ENCODE measurements at places on chromosomes 5 and 9.

DNA sequence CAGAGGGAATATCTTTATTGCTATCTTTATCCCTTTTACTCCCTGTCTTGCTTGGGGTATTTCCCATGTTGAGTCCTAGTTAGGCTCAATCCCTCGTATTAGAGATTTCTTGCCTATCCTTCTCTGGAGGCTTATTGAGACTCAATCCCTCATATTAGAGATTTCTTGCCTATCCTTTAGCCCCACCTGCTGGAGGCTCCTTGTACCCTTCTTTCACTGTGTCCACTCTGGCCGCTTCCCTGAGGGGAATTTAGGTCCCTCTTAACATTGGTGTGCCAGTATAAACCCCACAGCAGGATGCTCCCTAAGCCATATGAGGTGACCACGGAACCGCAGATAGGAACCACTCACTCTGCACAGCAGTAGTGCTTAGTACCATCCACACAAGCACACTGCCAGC is 110.7 kb upstream of the MAMDC2 start:
- no peak for DNase-seq

- DNase-seq: no peak
These were observed 1011.5 kb upstream of the NUDT12 start for GRCh38 chr5:104573949-104574709.

DNA sequence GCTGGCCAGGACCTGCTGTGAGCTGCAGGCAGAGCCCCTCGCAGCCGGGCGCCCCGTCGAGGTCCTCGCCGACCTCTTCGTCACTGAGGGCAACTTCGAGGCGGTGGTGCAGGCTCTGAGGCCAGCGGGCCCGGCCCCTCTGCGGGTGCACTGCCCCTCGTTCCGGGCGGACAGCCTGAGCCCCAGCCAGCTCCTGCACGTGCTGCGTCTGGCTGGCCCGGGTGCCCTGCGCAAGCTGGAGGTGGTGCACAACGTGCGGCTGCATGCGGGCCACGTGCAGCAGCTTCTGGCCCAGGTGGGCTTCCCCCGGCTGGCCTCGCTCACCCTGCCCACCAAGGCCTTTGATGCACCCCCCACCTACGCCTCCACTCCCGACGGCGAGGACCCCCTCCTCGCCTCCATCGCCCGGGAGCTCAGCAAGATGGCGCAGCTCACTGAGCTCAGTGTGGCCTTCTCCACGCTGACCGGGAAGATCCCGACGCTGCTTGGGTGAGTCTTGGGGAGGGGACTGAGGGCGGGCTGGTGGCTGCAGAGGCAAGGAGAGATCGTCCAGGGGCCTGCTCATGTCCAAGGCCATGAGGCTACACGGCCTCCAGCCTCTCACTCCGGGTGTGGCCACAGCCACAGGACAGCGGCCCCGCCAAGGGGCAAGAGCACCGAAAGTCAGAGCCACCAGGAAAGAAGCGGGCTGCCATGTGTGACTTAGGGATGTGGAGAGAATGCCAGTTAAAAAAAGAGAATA is 825 bp downstream of the LRRC14B start:
- DNase-seq: no peak

- DNase-seq: no peak
These were observed 78.1 kb downstream of the NDUFAF2 start for GRCh38 chr5:61023131-61023530.

GRCh38 chr9:114311571-114312512 is 11.1 kb upstream of the ORM1 start:
- no peak for DNase-seq

DNA sequence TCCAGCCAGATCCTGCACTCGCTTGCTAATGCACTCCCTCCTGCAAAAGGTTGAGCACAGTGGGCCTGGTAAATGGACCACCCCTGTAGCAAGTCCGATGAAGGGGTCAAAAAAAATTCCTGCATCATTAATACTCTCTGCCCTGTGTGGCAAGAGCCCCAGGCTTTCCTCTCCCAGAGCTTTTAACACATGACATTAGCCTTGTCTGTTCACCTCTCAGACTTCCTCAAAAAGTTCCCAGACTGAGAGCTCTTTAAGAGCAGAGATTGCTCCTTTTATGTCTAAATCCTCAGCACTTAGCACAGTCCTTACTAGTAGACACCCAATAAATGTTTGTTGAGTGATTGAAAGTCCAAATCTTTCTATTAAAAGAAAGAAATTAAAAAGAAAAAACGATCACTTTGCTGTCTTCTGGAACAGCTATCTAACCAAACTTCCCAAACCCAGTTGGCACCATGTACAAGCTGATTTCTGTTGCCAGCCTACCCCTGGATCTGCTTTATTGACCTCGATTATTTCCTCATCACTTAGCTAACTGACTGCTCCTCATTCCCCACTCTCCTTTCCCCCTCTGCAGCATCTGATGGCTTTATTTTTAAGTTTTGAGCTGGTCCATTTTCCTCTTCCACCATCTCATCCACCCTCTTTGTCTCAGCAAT is 209.8 kb downstream of the ENC1 start:
- DNase-seq: no peak

- DNase-seq: peak; percentile 53
These were observed 23.4 kb downstream of the HNRNPK start for GRCh38 chr9:83956436-83957247.

All from renal cortical epithelial cell (primary cell).